NCI-H524 (cell line): ENCODE measurements at places on chromosomes 4 and X.

- peak; percentile 48 for DNase-seq
These were observed 109.3 kb upstream of the DGKK start for GRCh38 chrX:50579955-50580354.

- no peak for DNase-seq
These were observed 59.3 kb downstream of the ATXN3L start for GRCh38 chrX:13260598-13260997.

GRCh38 chrX:139121616-139122286, 408.8 kb upstream of the F9 start:
- DNase-seq = no peak

- DNase-seq = no peak
These were observed 64.9 kb downstream of the POLR2B start for GRCh38 chr4:57043347-57044251.

DNA sequence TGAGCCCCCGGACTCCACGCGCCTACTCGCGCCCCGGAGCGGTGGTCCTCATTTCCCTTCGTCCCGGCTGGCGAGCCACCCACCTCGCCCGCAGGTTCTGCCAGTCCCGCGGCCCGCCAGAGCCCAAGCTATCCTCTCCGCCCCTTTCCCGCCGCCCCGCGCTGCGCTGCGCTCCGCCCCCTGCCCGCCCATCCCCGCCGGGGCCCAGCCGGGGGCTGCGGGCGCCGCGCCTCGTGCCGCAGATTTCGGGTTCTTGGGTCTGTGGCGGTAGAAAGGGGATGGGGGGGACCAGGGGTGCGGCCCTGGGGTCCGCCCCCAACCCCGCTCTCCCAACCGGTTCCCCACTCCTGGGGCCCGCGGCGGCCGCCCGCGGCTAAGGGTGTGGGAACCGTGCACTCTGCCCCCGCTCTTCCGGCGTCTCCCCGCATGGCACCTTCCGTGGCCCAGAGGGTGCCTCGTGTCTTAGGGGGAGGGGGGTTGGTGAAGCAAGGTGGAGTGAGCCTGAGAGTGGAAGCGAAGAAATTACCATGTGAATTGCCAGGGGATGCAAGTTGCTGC, 650.8 kb upstream of the DIPK2B start:
- DNase-seq = peak; percentile 73

DNA sequence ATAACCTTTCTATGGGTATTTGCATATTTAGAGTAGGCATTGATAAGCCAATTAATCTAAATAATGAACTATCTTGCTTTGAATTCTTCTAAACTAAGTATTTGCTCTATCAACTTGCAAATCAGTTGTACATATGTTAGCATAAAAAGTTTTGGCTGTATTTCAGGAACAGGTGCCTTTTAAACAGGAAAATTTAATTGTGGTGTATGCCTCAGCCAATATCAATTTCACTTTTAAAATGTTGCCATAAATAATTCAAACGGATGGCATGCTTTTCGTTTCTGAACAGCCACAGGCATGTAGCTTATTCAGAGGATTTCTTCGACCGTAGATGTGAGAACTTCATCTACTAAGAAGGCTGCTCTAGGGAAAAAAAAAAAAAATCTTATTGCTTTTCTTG, 99.9 kb downstream of the DCLK2 start:
- DNase-seq = no peak

DNA sequence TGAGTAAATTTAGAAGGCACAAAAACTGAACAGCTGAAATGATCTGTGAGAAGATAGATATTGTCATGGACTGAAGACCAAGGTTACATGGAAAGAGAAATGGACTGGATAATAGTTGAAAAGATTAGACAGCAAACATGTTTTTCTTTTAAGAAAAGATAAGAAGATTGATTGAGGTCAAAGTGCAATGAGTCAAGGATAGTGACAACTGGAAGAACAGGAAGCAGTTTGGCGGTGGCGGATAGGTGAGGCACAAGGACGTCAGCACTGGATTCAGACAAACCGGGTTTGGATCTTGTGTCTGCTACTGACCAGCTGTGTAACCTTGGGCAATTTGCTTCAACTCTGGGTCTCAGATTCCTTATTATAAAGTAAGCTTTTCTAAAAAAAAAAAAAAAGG, 2.0 kb upstream of the HPGD start:
- DNase-seq = no peak

DNA sequence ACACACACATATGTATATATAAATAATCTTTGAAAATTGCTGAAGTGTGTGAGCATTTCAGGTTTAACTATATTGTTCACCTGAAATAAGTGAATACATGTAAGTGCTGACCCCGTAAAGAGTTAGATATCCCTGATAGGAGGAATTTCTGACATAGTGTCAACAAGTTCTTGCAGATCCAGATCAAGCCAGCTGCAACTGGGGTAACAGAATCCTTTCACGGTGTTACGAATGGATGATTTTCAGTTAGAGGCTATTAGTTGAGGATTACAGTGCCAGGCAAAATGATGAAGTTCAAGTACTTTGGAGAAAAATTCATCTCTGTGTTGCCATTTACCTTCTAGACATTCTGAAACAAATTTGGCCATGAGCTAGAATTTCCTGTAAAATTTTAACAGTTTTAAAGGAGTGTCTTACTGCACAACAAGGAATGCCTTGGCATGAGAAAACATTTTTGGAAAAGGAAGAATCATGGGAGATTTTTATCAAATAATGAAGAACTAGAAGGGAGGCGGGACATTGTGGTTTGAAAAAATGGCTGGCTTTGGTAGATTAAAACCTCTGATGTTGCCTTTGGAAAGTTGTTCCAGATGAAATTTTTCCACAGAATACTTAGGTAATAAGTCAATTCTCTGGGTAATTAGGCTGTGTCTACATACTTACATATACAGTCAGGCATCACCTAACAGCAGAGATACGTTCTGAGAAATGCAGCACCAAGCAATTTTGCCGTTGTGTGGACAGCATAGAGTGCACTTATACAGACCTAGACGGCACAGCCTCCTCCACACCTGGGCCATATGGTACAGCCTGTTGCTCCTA, 84.4 kb upstream of the FAT1 start:
- DNase-seq = no peak

- peak; percentile 31 for DNase-seq
These were observed 11.8 kb upstream of the PGK1 start for GRCh38 chrX:78092296-78092695.

DNA sequence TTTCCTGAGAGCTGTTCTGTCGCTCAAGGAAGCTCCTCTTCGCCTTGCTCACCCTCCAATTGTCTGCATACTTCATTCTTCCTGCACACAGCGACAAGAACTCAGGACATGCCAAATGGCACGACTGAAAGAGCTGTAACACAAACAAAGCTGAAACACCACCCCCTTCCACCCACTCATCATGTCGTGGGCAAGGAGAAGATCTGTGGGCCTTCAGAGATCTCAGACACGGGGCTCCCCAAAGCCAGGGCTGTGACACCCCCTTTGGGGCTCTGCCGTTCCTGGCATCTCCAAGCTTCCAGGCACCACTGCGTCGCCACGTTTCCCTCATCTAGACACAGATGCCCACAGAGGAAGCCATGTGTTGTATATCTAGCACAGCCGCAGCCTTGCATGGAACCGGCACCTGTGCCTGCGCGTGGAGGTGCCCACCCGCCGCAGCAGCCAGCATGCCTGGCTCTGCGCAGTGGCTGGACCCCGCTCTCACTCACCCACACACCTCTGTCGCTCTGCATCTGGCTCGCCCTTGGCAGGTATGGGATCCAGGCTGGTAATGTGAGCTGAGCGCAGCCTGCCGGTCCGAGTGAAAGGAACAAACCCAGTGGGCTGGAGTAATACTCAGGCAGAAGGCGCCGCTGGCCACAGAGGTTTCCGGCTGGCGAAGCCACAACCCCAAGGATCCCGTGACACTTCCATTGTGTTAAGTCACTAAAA, 676.4 kb upstream of the INTU start:
- DNase-seq = no peak

- DNase-seq = no peak
These were observed 11.0 kb downstream of the ATP5ME start for GRCh38 chr4:663046-663437.

DNA sequence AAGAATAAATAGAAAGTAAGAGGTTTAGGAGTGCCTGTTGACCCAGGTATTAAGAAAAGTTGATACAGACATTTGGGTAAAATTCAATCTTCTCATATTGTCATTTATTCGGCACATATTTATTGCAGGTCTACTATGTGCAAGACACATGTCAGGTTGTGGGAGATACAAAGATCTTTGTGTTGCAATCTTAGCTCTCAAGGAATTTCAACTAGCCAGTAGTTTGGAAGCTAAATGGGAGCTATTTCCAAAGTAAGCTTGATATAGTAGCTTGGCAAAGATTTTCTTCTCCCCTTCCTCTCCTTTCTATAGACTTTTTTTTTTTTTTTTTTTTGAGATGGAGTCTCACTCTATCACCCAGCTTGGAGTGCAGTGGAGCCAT, 122.9 kb downstream of the SYNPO2 start:
- DNase-seq = no peak

GRCh38 chr4:166198516-166199310, 325.7 kb downstream of the TLL1 start:
- no peak for DNase-seq

- no peak for DNase-seq
These were observed 60.8 kb upstream of the ESX1 start for GRCh38 chrX:104315555-104315954.

DNA sequence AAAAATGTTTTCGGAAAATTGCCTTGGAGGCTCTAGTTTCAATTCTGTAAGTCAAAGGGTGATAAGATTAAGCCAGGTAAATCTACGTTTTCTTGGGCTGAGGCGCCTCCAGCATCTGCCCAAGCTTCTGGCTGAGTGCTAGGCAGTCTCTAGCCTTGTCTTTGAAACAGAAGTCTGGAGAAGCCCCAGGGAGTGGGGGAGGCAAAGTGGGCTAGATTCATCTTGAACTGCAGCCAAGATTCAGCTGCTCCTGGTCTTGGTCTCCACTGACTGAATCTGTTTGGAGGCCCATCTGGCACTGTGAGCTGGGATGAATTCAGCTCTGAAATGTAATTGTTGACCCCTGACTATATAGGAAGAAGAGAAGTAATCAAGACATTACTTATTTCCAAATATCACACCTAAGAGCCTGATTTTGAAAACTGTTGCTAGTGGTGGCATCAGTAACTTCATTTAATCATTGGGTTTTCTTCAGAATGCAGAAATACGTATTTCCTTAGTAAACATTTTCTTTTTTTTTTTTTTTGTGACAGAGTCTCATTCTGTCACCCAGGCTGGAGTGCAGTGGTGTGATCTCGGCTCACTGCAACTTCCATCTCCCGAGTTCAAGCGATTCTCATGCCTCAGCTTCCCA, 187.3 kb upstream of the LEF1 start:
- DNase-seq = peak; percentile 11

DNA sequence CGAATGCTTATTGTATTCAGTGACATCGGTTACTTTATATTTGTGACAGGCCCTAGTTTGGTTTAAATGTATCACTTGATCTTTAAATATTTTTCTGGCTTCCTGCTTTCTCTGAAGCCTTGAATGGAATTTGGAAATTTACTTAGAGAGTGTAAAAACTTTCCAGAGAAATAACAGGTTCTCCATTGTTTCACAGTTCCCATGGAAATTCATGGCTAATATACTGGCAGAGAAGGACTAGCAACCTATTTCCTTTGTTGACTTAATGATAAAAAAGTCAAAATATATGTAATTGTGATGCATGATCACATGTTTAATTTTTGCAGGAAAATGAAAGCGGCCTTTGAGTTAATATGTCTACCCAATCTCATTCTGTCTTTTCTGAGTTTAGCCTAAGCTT, 13.2 kb downstream of the NEIL3 start:
- no peak for DNase-seq

- no peak for DNase-seq
These were observed 83.4 kb upstream of the FAM47B start for GRCh38 chrX:34859191-34859590.

GRCh38 chr4:122700178-122700725, 32.3 kb upstream of the BBS12 start:
- DNase-seq = no peak

DNA sequence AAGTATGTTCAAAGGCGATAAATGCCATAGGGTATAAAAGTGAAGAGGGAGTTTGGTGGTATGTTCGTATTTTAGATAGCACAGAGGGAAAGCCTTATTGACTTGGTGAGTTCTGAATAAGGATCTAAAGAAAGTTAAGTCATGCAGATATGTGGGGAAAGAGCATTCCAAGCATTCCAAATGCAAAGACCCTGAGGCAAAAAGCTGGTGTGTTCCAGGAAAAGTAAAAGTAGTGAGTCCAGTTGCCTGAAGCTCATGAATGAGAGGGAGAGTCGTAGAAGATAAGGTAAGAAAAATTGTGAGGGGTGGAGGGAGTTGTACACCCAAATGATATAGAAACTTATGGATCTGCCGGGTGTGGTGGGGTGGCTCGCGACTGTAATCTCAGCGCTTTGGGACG, 426.7 kb downstream of the RPA4 start:
- DNase-seq = no peak

GRCh38 chr4:176150704-176151103, 44.7 kb downstream of the SPATA4 start:
- no peak for DNase-seq

DNA sequence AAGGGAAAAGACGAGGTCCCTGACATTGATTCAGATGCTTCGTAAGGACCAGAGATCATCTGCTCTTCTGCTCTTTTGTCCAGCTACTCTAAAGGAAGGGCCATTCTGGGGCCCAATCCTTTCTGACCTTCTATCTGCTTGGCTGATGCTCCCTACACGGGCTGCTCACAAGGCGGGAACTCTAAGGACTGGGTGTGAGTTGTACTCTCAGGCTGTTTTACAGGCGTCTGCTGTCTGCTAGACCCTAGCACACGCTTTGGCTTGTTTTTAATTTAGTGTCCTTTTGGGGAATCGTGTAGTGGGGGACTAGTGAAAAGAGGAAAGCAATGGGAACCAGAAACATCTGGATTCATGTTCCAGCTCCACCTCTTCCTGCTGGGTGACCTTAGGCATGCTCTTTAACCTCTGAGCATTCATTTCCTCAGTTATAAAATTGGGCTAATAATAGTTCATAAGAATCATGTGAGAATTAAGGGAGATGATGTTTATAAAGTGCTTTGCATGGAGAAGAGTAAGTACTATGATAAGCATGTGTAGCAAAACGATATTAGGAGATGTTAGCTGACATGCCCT, 53.1 kb downstream of the CASP3 start:
- DNase-seq = no peak

GRCh38 chr4:112109360-112110058, 35.7 kb upstream of the FAM241A start:
- no peak for DNase-seq

DNA sequence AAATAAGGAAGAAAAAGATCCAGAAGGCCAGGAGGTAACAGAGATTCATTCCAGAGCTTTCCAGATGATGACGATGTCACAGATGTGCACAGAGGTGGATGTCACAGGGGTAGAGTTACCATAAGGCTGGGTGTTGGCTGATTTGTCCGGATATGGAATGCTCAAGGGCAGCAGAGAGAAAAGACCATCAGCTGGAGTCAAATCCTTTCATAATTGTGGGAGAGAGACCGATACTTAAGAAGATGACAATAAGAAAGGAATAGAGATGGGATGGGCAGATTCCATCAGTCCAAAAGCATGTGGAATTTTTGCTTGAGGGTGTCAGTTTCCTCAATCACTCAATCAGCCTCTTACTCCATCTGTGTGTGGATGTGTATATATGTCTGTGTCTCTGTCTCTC, 150.4 kb downstream of the CENPC start:
- no peak for DNase-seq
